Colonic mucosa (tissue), 4 donors: ENCODE measurements at places on chromosomes 5 and 9. TPM values are rescaled to one million over a fixed set of nuclear protein-coding genes. Genes with fewer than 3 reads are reported as not detected.

- DNase-seq: no peak
Measured at GRCh38 chr5:65728218-65728617, 6.2 kb downstream of the NLN start.

GRCh38 chr5:72495410-72495809 lies 11.8 kb downstream of the ZNF366 start:
- no peak for DNase-seq

DNA sequence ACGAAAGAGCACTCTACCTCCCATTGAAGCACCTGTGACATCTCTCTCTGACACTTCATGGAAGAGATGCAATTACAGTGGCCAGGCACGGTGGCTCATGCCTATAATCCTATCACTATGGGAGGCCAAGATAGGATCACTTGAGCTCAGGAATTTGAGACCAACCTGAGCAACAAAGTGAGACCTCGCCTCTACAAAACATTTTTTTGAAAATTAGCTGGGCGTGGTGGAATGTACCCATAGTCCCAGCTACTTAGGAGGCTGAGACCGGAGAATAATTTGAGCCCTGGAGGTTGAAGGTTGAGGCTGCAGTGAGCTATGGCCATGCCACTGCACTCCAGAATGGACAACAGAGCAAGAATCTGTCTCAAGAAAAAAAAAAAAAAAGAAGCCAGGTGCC lies 45.5 kb downstream of the GLDC start:
- DNase-seq: no peak

DNA sequence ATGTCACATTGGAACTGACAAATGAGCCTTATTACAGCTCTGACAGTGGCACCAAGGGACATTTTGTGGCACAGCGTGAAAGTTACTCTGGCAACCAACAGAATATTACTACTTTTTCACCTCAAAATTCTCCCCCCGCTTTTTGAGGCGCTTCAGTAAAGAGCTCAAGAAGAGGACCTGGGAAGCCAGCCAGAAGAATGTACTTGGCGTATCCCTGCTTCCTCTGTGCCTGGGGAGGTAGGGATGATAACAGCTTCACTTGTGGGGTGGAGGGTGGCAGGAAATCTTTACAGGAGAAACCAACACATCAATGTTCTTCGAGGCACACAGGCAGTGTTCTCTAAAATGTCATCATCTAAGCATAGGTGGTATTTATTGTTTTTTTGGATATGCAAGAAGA lies 624.1 kb downstream of the NR2F1-AS1 start:
- no peak for DNase-seq

- no peak for DNase-seq
Measured at GRCh38 chr9:38008168-38009034, 60.6 kb downstream of the SHB start.

DNA sequence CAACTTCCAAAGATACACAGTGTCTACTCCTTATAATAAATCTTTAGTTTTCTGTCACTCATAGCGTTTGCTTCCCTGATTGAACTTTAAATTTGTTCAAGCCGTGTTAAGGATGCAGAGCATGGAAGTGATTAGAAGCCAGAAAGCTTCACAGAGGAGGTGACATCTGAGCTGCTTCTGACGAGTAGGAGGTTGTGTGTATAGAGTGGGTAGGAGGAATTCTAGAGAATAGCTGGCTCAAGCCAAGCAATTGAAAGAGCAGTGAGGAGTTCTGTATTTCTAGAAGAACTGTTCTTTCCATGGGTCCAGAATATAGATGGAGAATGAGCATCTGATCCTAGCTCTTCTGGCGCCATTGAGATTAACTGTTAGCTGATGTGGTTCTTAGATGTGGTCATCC lies 6.0 kb downstream of the NUDT2 start:
- no peak for DNase-seq

DNA sequence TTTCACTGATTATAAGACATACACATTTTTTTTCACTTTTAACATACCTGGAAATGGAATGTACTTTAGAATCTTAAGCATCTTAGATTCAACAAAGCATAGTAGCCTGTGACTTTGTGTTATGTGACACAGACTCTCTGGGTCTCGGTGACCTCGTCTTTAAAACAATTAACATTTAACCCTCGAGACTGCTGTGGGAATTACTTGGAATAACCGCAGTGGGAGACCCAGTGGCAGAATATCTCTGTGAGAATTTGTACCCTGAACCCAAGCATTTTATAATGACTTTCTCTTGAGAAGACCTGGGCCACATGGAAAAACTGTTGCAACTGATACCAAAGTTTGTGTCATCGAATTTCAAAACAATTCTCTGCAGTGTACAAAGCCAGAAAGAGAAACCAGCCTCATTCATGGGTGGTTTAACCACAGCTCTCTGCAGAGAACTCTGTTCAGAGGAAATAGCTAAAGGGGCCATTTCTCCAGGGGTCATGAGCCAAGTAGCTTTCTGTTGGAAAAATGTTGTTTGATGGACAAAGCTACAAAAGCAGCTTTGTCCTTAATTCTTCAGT lies 10.0 kb upstream of the RETREG1 start:
- no peak for DNase-seq

GRCh38 chr5:133247881-133248624 lies 196.2 kb downstream of the HSPA4 start:
- DNase-seq: peak; percentile 32

DNA sequence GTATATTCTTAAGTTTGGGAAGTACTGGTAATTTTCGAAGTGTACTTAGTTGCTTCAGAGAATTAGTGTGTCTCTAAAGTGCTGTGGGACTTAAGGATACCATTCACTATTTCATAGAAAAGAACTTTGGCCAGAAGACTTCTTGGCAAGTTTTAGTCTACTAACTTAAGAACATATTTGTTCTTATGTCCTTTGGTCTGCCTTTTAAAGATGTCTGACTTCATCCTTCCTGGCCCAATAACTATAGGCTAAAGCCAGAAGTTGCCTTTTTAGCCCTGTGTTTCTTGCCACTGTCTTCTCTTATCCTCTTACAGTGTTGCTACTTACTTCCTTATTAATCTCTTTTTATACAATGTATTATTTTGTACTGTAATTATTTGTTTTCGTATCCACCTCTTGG lies 6.3 kb downstream of the RBM27 start:
- no peak for DNase-seq

DNA sequence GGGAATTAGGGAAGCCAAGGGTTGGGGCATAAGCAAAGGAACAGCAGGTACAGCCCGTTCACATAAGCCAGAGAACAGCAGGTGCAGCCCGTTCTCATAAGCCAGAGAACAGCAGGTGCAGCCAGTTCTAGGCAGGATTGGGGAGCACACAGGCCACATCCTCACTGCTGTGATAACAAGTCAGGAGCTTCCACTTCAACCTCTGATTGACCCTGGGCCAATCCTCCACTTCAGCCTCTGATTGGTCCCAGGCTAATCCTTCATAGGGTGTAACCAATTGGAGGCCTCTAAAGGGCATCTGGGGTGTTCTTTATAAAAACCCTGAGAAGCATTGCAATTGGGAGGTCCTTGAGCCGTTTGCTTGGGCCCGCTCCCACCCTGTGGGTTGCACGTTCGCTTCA lies 27.5 kb downstream of the CEL start:
- no peak for DNase-seq

DNA sequence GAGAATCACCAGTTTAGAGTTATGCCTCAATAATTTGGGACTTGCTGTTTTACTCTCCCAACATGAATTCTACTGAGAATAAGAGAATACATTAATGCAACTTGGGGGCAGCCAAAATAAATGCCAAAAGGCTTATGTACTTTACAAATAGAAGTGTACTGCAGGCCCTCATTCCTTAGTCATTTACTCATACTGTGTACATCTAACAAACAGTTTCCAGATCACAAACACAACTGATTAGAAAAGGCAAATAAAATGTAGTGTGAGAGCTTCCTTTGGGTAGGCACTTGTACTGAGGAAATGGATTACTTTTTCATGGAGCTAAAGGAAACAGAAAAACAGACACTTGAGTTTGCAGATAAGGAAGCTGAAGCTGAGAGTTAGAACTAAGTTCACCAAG lies 12.6 kb downstream of the ANKDD1B start:
- no peak for DNase-seq

DNA sequence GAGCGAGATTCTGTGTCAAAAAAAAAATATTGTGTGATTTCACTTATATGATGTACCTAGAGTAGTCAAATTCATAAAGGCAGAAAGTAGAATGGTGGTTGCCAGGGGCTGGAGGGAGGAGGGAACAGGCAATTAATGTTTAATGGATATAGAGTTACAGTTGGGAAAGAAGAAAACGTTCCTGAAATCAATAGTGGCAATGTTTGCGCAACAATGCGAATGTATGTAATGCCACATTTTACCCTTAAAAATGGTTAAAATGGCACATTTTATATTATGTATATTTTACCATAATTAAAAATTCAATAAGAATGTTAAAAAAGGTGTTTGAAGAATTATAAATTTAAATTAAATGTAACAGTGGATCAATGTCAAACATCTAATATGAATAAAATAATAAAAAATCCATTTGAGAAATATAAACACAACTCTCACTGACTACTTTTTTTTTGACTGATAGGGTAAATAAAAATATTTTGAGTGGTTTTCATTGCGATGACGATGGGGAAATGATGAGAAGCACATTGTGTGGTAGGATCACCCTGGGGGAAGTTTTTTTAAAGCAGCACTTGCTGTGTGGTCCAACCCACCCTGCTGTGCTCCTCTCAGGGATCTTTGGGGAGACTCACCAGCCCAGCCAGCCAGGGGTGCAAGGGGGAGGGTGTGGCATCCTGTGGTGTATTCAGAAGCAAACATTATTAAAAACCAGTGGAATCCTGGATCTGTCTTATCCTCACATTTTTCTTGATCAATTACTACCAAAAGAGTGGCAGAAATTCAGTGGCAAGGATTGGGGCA lies 4.3 kb downstream of the FYB1 start:
- no peak for DNase-seq

DNA sequence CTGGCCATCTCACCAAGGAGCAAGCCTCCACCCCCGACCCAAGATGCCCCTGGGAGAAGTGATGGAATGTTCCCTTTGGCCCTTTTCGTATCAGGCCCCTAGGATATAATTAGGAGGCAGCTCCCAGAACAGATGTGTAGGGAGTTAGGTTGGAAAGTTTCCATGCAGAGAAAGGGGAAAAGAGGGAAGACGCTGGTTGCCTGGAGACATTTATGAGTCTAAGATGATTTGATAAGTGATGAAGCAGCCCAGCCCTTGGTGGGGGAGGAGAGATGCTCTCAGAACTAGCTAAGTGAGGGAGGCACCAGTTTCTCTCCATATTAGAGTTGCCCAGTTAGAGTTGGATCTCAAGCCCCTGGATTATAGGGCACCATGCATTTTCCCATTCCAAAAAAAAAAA lies 137.5 kb downstream of the GNA14 start:
- DNase-seq: no peak

- DNase-seq: no peak
Measured at GRCh38 chr5:126274763-126275125, 148.5 kb upstream of the GRAMD2B start.

- no peak for DNase-seq
Measured at GRCh38 chr5:162824360-162824759, 613.0 kb upstream of the CCNG1 start.

- DNase-seq: no peak
Measured at GRCh38 chr5:1878050-1878849, 4.5 kb downstream of the IRX4 start.

DNA sequence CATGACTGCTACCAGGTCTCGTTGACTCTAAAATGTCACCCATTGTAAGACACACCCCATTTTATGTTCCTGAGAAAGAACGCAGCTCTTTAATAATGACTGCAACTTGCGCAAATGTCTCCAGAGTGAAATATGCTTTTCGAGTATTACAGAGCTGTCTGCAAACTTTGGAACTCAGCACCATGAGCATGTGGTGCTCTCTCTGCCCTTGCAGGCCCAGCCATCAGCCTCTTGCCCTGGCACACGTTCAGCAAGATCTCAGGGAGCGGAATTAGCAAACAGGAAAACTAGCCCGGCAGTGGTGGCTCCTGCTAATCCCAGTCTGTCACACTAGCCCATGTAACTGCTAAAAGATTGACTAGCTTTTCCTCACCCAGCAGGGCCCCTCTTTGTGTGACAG lies 114.5 kb upstream of the SLC1A3 start:
- DNase-seq: no peak

DNA sequence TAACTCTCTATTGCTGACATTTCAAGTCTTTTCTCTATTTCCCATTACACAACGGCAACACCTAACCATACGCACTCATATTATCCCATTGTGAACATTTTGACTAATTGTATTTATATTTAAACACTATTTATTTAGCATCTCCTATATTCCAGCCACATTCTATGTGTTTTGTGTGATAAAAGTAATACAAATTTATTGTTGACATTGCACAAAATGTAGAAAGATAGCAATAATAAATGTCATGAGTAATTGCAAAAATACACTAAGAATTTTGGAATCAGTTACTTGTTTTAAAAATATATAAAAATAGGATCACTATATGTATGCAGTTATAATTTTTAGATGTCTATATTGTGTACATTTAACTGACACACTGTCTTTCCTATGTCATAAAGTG lies 413.0 kb upstream of the PTPRD start:
- DNase-seq: no peak

GRCh38 chr9:88418715-88419540 lies 30.7 kb downstream of the SPIN1 start:
- no peak for DNase-seq

PDLIM7 gene
- 44.9 TPM for total RNA-seq

SLC6A7 gene
- 24.9 TPM for total RNA-seq

TMOD1 gene
- 4.9 TPM for total RNA-seq

MRPL50 gene
- total RNA-seq: 10.1 TPM

GCNT4 gene
- total RNA-seq: 2.7 TPM

ST8SIA4 gene
- 2.6 TPM for total RNA-seq

FIBCD1 gene
- total RNA-seq: 9.0 TPM

VCAN gene
- total RNA-seq: 27.2 TPM

HTR1A gene
- total RNA-seq: not detected

PTPN3 gene
- total RNA-seq: 23.6 TPM

CTXN3 gene
- not detected for total RNA-seq

LCN9 gene
- total RNA-seq: not detected
